Sciatic nerve (tissue), 2 donors: ENCODE measurements at places on chromosomes 3 and 15. TPM values are rescaled to one million over a fixed set of nuclear protein-coding genes. Genes with fewer than 3 reads are reported as not detected.

The GMNC gene
- total RNA-seq: not detected

The ADGRG7 gene
- total RNA-seq: not detected

The SLC9C1 gene
- 0.94 TPM for total RNA-seq

The GPR160 gene
- total RNA-seq: 5.4 TPM

The TAMM41 gene
- 30.6 TPM for total RNA-seq

The PLSCR2 gene
- total RNA-seq: 0.71 TPM

The ACTRT3 gene
- 2.3 TPM for total RNA-seq

The GOLGA8G gene
- not detected for total RNA-seq

The CHST13 gene
- 0.89 TPM for total RNA-seq

The CKMT1B gene
- not detected for total RNA-seq

The SPTBN5 gene
- 35.0 TPM for total RNA-seq

The GAP43 gene
- 6.0 TPM for total RNA-seq

The CMTM6 gene
- 51.2 TPM for total RNA-seq

The LRRC34 gene
- 4.7 TPM for total RNA-seq

The C2CD4A gene
- total RNA-seq: not detected

The KCNAB1 gene
- 6.2 TPM for total RNA-seq

The DNAJC13 gene
- total RNA-seq: 71.4 TPM

The CLRN1 gene
- not detected for total RNA-seq

The HEMK1 gene
- 21.3 TPM for total RNA-seq

The SNTN gene
- not detected for total RNA-seq

The P2RY12 gene
- total RNA-seq: 27.1 TPM

The USP50 gene
- 1.1 TPM for total RNA-seq

The AADACL2 gene
- total RNA-seq: not detected

The IMPG2 gene
- total RNA-seq: 0.22 TPM

The SLC12A8 gene
- total RNA-seq: 2.5 TPM

The MESP2 gene
- 0.45 TPM for total RNA-seq

The UCN2 gene
- total RNA-seq: not detected

The SLC38A3 gene
- total RNA-seq: 2.5 TPM

The TMEM45A gene
- total RNA-seq: 20.6 TPM

The EIF4E3 gene
- 36.4 TPM for total RNA-seq

The PARL gene
- total RNA-seq: 57.2 TPM

The IQCF5 gene
- not detected for total RNA-seq

The IL16 gene
- total RNA-seq: 54.0 TPM

The CACNA2D2 gene
- total RNA-seq: 1.8 TPM

The CCDC191 gene
- total RNA-seq: 13.9 TPM

The PARP15 gene
- total RNA-seq: 3.3 TPM
